Endothelial cell of umbilical vein (primary cell): ENCODE measurements at places on chromosomes 6 and 20.

DNA sequence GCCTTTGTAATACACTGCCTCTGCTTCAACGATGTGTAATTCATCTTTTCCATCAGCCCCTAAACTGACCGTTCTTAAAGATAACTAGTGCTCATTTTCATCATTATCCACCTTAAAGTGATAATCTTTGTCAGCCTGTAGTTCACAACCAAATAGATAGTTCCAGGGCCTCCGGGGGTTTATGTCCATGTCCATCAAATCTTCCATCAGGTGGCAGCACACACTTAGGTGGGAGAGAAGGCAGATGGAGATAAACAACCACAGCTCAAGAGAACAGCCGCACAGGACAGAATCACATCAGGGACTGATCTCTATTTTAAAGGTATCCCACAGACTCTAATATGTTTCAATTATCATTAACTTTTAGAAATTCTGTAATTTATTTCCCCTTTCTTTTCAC is 90.9 kb downstream of the LMBRD1 start:
- no peak for DNase-seq

DNA sequence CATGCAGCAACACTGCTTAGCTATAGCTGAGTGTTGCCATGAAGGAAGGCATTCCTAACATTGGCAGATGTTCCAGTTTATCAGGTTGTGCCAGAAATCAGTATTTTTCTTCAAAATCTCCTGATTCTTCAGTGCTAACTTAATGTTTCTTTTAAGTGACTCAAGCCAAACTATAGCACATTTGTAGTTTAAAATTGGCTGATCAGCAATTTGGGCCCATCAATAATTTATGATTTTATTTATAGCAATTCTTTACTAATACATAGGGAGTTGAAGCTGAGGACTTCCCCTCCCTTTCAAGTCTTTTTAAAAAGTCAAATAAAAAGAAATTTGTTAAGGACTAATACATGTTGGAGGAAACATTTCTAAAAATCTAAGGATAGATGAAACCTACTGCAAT is 383.8 kb upstream of the KHDRBS2 start:
- no peak for DNase-seq

DNA sequence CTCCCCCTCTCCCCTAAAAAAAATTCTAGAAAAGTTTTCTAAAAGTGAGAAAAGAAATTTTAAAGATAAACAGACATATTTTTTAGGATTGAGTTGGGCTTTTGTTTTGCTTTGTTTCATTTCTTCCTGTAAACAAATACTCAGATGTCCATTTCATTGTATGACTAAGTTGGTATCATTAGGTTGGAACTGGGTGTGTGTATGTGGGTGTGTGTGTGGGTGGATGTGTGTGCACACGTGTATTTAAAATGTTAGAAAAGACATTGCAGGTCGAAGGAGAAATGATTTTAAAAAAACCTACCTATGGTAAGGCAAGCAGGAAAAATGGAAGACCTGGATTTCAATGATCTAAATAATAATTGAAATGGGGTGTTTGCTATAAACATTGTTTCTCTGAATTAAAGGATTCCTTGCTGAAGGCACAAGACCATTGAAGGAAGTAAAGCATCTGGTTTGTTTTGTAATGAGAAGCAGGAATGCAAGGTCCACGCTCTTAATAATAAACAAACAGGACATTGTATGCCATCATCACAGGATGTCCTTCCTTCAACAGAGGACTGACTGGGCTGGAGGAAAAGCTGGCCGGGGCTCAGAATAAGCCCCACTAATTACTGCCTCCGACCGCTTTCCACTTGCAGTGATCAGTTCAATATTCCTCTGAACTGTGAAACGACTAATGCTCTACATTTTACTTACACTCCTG is 996 bp upstream of the PRDM1 start:
- peak; percentile 6 for DNase-seq

DNA sequence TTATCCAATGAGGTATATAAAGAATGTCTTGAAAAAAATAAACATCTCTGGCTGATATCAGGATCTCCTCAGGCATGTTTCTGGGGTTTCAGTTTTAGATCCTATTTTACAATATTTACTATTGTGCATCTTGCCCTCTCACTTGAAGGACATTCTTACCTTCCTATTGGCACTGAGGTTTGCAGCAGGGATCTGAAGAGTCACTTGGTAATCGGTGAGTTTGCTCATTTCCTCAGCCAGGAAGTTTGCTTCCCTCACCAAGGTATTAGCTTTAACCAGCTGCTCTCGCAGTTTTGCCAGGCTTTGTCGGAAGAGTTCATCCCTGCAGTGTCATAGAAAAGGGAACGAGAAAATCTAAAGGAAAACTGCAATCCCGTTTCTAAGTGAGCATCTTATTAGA is 101.9 kb upstream of the NUP153 start:
- DNase-seq, result no peak

- DNase-seq, result no peak
These were observed 223.7 kb upstream of the TSHZ2 start for GRCh38 chr20:52748285-52748932.
